NCI-H2171 treated with DMSO at 0.1 percent for 48 hours (cell line): ENCODE measurements at places on chromosomes 1 and 21.

DNA sequence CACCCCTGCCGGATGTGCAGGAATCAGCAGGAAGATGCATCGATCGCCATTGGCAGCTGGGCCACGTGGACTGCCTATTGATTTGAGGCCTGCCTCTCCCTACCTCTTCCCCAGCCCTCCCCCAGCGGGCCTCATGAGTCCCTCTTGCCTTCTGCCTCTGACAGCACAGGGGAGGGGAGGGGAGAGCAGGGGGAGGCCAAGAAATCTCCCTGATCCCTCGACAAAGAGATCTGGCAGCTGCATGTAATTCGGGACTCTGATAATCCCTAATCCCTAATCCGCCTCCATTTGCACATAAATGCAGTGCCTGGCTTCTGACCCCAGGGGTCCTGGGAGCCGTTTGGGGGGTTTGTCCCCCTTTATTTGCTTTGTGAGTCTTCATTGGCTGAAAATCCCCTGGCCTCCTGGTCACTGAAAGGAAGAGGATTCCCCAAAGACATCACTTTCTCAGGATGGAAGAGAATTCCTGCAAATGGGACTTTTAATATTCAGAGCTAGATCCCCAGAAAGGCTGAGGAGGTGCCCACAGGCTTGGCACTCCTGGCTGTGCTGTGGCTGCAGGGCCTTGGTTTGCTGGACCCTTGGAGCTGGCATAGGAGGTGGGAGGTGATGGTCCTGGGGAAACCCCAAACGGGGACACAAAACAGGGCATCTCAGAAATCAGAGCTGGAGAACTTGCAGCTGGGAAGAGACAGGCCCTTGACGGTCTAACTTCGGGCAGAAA, 239.4 kb upstream of the POU3F1 start:
- DNase-seq: no peak

- no peak for DNase-seq
These were observed 75.8 kb downstream of the ST3GAL3 start for GRCh38 chr1:43783096-43783670.

DNA sequence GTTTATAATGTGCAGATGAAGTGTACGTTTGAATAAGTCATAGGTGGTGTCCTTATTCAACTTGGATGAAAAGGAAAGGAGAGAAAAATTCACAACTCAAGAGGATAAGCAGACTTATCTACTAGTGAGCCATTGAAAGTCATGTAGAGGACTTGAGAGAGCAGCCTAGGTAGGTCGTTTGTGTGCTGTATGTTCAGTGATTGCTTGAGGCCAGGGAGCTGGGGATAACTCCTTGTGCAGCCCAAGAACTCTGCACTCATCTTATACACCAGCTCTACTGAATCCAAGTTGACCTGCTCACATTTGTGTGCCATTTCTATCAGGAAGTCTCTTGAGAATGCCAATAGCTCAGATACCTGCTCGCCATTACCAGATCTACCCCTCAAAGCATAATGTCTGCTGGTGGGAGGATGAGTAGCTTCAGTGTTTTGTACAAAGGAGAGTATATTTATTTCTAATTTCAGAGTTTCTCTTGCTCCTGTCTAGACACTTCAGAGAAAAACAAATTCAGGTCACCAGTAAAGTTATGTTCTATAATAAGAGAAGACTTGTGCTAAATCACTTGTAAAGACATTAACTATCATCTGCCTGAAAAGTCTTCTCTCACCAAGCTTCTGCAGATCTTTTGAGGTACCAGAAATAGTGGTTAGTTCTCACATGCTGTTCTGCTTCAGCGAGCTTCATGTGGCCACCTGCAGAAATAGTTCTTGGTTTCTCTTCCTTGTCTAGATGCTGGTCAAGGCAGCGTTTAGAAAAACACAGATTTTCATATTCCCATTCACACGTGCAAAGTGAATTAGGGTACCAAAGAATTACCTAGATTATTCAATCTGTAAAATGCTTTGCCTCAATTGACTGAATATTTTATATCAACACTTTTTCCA, 10.8 kb downstream of the S1PR1 start:
- no peak for DNase-seq

- no peak for DNase-seq
These were observed 7.2 kb downstream of the RGL1 start for GRCh38 chr1:183812128-183812527.

DNA sequence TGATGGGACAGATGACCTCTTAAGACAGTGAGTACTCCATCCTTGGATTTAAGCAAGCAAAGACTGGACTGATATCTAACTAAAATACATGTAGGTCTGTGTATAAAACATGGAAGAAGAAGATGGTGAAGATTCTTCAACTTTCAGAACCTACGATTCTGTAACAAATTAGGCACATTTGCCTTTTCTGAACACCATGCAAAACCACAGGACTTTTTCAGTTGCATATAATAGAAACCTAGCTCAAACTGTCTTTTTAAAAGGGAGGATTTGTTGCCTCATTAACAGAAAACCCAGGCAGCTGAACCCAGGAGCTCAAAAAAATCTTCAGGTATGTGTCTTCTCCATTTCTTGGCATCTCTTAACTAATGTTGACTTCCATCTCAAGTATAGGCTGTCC, 14.7 kb upstream of the TSPAN1 start:
- DNase-seq: no peak

GRCh38 chr21:31948676-31949075, 75.9 kb downstream of the HUNK start:
- no peak for DNase-seq

DNA sequence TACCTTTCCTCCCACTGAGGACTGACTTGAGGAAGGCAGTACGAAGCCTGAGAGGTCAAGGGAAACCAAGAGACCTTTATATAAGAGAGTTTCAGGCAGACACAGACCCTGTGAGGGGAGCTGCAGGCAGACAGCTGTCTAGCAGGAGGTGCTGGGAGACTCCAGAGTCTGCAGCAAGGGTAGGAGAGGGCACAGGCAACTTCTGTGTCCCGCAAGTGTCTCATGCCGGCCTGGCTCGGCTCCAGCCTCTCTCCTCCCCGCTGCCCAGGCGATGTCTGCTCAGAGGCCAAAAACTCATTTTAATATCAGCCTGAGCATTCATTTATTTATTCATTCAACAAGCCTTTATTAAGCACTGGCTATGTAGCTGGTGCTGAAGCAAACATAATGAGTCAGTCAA, 83.0 kb downstream of the KIRREL1 start:
- no peak for DNase-seq

DNA sequence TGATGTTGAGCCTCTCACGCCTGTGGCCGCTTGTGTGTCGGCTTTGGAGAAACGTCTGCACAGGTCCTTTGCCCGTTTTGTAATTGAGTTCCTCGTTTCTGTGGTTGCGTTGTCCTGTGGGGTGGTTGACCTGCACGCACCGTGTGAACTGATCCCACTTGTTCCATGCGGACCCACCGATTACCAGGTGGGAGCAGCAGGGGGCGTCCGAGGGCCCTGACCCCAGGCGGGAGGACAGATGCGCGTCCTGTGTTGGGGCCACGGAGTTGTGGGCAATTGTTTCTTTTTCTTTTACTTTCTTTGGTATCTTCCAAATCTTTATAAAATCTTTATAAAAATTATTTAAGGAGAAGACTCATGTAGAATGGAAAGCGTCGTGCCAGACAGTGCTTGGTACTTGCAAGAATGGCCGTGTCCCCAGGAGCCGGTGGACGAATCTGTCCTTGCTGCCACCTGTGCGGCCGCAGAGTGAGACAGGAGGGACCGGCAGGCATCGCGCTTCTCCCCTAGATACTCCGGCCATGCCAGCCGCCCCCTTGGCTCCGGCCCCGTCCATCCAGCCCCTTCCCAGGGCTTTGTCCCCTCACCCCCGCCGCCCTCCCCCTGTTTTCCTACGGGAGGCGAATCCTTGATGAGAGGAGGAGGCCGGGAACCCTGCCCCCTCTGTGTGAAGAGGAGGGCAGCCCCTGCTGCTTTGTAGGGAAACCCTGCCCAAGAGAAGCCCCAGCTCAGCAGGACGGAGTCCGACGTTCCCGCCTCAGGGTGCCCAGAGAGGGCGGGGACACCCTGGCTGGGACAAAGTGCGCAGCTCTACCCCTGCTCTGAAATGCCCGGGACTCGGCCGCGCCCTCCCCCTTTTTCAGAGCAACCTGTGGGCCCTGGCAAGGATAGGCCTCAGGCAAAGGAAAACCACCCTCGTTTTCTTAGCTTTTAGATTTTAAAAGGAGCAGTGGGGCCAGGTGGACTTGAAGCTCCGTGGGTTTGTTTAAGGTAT, 41.7 kb downstream of the PRKCZ start:
- DNase-seq: no peak

- DNase-seq: no peak
These were observed 28.5 kb downstream of the SLC26A9 start for GRCh38 chr1:205914730-205915129.

DNA sequence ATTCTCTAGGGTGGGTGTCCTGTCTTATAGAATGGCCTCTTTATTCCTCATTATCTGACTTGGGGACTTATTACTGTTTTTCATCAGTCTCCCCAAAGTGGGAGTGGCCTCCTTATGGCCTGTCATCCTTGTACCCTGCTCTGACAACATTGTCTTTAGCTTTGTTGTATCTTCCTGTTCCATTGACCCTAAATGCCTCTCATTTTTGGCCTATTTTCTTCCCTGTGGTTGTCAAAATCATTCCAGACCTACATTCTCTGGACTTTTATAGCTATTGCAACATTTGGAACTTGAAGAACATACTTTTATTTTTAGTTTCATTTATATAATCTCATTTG, 9.7 kb downstream of the SFT2D2 start:
- DNase-seq: no peak

- no peak for DNase-seq
These were observed 32.4 kb upstream of the PIGC start for GRCh38 chr1:172476218-172476811.

- DNase-seq: no peak
These were observed 164.9 kb upstream of the COA6 start for GRCh38 chr1:234208351-234208750.

GRCh38 chr1:1141911-1142250, 26.0 kb upstream of the C1orf159 start:
- no peak for DNase-seq

DNA sequence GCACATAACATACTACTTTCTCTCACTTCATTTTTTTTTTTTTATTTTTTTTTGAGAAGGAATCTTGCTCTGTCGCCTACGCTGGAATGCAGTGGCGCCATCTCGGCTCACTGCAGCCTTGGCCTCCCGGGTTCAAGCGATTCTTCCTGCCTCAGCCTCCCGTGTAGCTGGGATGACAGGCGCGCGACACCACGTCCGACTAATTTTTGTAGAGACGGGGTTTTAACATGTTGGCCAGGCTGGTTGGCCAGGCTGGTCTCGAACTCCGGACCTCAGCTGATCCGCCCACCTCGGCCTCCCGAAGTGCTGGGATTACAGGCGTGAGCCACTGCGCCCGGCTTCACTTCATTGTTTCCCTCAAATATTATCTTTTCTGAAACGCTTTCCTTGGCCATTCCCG, 573 bp upstream of the PEX19 start:
- DNase-seq: no peak

- DNase-seq: peak; percentile 3
These were observed 64.9 kb downstream of the TAS1R2 start for GRCh38 chr1:18794561-18794960.

DNA sequence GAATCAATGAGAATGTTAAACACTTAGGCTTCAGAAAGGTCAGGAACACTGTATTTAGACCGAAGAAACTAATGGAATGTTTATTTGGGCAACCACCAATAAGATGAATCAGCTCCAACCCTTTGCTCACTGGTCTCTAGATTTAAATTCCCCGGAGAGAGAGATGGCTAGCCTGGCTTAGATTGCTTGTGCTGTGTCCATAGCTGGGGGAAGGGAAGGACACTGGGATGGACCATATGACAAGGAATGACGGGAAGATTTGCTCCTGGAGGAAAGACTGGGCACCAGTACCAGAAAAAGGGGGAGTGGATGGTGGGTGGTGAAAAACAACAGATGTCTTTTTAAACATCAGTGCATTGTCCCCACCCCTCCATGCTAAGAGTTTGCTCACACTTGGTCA, 426.6 kb downstream of the DUSP10 start:
- DNase-seq: no peak

DNA sequence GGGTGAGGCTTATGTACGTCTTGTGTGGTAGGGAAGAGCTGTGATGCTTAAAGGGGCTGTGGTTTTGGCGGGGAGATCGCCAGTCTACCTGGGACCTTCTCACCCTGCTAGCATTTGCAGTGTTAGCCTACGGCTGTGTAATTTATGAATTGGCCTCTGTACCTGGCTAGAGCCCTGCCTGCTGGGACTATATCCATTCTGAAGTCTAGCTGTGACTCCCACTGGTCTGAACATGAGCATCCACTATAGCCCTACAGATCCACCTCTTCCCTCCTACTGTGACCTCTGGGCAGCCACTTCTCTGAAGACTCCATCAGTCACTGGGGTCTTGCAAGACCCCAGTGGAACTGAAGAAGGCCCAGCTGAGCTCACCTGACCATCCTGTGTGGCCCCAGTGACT, 73.7 kb downstream of the MT1HL1 start:
- no peak for DNase-seq

DNA sequence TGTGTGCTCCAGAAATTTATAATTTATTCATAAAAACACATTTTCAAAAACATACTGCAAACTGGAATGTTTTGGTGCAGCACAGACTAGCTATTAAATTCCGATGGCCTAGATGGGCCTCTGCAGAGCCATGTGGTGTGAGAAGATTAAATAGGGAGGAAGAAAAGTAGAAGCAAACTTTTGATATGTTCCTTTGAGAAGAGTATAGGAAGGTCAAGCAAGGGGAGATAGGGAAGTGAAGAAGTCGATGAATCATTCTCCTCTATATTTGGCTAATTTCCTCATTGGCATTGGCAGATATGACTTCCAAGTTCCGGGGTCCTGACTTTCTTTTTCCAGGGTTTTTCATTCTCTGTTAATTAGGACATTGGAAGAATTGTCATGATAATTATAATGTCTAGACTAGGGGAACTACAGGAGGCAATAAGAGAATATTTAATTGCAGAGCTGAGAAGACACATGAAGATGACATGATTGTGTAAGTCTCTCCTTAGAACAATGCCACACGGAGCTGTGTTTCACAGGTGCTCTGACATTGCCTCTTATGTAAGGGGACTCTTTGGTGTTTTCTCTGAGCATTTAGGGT, 19.3 kb upstream of the ZNF326 start:
- no peak for DNase-seq

DNA sequence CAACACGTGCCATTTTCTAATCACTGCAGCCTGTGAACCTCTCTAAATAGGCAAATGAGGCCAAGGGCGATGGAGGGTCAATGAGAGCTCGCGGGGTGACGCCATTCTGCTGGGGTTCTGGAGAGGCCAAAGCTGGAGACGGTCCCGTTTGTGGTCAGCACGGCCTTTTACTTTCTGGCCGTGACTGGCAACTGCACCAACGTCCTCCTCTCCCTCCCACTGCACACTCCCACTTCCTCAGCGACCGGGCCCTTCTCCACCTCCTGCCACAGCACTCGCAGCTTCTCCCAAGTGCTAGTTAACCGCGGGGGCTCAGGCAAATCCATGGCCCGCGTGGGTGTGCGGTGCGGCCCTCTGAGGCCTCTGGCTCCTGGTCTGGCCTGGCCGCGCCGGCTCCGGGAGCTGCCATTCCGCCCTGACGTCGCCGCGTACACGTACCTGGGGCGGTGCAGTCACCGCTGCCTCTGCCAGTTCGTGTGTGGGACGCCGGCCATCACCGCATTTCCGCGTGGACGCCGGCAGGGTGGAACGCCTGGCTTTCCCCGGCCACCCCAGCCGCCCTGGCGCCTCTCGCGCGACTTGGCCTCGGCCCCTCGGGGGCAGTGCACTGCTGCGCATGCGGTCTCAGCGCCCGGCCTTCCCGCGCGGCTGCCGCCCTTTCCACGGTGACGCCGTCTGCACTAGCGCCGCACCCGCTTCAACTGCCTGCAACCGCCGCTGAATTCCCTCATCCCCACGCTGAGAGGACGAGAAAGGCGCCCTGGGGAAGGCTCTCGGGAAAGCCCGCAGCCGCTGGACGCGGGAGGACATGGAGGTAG, 18.2 kb downstream of the OR2C3 start:
- no peak for DNase-seq

- no peak for DNase-seq
These were observed 16.2 kb upstream of the SLC2A1 start for GRCh38 chr1:42974767-42975437.
